GM10248 (cell line): ENCODE measurements at places on chromosomes 12 and 14.
A peak's percentile ranks its signal among the peaks of the same experiment; 100 is the strongest.

GRCh38 chr12:79665212-79665887 lies 25.4 kb downstream of the PAWR start:
- DNase-seq = no peak

- peak; percentile 38 for DNase-seq
These were observed 113.8 kb downstream of the KCNK10 start for GRCh38 chr14:88209273-88209672.

DNA sequence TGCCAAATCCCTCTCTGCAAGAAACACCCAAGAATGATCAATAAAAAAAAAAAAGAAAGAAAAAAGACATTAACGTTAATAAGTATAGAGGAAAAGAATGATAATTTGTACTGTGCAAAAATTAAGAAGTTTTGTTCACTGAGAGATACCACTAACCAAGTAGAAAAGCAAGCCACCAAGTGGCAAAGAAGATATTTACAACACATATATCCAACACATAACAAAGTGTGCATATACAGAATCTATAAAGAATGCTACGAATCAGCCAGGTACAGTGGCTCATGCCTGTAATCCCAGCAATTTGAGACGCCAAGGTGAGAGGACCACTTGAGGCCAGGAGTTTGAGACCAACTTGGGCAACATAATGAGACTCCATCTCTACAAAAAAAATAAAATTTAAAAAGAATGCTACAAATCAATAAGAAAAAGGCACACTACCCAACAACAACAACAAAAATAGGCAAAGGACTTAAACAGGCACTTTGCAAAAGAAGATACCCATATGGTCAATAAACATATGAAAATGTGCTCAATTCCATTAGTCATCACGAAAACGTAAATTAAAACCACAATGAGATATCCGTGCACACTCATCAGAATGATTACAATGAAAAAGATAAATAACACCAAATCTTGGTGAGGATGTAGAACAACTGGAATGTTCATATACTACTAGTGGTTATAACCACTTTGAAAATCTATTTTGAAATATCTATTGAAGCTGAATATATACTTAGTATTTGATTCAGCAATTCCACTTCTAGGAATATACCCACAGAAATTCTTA lies 19.8 kb downstream of the GALNT4 start:
- DNase-seq = no peak

DNA sequence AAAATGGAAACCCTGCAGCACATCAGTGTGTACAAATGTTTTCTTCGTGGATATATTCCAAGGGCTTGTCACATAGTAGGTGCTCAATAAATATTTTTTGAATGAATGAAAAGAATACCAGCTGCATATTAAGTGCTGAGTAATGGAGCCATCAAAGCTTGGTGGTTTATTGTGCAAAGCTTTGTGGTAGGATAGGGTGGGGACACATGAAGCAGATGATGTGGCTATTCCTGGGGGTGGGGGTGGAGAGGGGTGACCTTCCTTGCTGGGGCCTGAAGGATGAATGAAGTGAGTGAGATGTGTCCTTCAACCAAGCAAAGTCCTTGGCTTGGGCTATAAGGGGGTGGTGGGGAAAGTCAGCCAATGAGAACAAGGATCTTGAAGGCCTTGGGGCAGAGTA lies 4.3 kb upstream of the KRT81 start:
- no peak for DNase-seq

GRCh38 chr12:4174417-4174816 lies 99.1 kb upstream of the CCND2 start:
- no peak for DNase-seq

DNA sequence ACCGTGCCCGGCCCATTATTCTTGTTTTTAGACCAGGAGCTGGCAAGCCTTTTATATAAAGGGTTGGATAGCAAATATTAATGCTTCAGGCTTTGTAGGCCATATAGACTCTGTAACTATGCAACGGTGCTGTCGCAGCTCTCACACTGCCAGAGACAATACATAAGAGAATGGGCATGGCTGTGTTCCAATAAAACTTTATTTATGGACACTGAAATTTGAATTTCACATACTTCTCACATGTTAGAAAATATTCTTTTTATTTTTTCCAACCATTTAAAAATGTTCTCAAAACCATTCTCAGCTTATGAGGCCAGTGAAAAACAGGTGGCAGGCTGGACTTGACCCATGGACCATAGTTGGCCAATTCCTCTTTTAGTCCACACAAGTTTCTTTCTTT lies 13.0 kb upstream of the CDK2AP1 start:
- no peak for DNase-seq

DNA sequence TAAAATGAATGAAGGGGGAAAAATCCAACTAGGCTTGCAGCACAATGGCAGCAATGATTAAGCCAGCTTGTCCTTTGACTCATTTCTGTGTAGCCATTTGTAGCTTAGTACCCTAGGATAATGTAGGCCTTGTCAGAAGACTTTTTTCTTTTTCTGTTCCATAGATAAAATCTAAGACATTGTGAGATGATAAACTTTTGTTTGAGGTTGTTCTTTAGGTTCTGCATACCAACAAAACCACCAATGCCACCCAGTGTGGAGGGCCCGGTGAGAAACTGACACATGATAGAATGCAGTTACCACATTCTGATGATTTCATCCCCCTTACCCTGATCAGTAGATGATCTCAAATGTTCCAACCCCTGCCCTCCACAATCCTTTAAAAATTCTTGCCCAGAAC lies 6.6 kb upstream of the KLRD1 start:
- no peak for DNase-seq

GRCh38 chr12:93008044-93008778 lies 79.1 kb upstream of the EEA1 start:
- DNase-seq = peak; percentile 53

DNA sequence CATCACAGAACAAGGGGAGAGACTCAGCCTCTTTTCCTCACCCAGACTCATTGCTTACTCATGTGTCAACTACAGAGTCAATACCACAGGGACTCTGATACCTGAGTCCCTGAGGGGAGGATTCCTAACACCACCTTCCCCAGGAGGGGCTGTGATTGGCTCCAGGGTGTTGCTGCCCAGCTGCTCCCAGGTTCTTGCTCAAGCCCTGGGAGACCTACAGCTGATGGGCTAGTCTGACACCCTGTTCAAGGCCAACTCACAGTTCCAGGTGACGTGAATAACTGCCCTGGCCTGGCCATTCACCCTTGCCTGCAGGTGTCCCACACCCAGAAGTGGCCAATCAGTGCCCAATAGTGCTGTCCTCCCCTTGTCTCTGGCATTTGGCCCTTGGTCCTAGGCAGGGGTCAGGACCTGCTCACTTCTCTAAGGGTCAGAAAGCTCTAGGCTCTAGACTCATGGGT lies 8.6 kb downstream of the SPRYD4 start:
- no peak for DNase-seq

DNA sequence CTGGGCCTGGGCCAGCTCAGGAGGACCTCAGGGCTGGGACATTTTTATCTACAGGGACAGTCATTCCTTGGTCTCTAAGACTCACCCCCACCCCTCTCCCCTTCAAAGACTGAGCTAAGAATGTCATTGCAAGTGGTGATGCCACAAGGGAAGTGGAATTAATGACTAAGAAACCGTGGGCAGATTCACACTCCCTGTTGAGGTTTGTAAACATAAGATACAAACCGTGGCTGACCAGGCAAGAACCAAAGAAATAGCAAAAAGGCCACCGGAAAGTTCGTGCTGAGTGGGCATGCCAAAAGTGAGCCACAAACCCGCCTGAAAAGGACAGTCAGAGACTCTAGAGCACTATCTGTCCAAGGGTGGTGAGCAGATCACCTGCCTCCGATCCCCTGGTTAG lies 25.7 kb downstream of the NUAK1 start:
- DNase-seq = peak; percentile 13

GRCh38 chr14:44609876-44610510 lies 102.9 kb upstream of the FSCB start:
- DNase-seq = no peak

DNA sequence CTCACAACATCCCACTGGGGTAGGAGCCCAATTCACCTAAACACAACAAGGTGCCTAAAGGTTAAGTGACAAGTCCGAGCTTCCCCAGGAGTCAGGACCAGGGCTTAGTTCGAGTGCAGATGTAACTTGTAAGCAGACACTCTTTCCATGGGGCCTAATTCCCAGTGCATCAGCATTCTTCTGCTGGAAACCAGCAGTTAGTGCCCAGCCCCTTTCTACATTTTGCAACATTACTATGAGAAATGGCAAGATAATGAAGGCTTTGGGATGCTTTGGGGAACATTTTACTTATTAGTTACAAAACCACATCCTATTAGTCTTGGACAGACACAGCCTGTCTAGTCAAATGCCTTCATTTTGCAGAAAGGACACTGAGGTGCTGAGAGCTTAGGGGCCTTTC lies 179.8 kb downstream of the CALM1 start:
- no peak for DNase-seq

DNA sequence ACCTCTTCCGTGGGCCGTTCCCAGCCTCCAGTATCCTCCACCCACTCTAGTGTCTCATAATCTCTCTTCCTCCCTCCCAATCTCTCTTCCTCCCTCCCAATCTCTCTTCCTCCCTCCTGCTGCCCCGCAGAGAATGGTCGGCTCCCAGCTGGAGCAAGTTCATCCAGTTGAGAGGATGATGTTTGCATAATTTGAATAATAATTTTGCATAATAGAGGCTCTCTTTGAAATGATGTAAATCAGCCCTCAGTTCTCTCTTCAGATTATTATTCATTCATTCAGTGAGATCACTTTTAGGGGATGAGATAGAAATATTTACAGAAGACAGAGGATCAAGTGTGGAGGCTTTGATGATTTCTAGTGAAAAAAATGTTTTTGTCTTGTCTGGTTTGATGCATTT lies 125.0 kb downstream of the PTPN11 start:
- DNase-seq = no peak

GRCh38 chr12:95529693-95530225 lies 21.5 kb downstream of the USP44 start:
- DNase-seq = no peak

GRCh38 chr14:52352061-52352491 lies 38.0 kb downstream of the PTGER2 start:
- no peak for DNase-seq

GRCh38 chr14:78700236-78700635 lies 530.1 kb downstream of the NRXN3 start:
- DNase-seq = no peak

DNA sequence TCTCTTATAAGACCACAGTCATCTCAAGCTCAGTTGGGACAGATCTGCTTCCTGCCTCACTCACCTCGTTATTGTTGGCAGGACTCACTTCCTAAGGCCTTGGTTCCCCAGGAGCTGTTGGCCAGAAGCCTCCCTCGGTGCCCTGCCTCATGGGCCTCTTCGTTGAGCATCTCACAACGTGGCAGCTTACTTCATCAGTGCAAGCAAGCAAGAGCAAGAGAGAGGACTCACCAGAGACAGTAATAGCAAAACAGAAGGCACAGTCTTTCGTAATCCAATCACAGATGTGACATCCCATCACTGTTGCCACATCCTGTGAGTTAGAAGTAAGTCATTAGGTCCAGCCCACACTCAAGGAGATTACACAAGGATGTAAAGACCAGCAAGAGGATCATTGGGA lies 5.1 kb upstream of the NUMB start:
- no peak for DNase-seq

- peak; percentile 13 for DNase-seq
These were observed 275.0 kb downstream of the AKAP6 start for GRCh38 chr14:32603992-32604565.

- DNase-seq = no peak
These were observed 56.4 kb upstream of the KIF21A start for GRCh38 chr12:39499296-39499695.

DNA sequence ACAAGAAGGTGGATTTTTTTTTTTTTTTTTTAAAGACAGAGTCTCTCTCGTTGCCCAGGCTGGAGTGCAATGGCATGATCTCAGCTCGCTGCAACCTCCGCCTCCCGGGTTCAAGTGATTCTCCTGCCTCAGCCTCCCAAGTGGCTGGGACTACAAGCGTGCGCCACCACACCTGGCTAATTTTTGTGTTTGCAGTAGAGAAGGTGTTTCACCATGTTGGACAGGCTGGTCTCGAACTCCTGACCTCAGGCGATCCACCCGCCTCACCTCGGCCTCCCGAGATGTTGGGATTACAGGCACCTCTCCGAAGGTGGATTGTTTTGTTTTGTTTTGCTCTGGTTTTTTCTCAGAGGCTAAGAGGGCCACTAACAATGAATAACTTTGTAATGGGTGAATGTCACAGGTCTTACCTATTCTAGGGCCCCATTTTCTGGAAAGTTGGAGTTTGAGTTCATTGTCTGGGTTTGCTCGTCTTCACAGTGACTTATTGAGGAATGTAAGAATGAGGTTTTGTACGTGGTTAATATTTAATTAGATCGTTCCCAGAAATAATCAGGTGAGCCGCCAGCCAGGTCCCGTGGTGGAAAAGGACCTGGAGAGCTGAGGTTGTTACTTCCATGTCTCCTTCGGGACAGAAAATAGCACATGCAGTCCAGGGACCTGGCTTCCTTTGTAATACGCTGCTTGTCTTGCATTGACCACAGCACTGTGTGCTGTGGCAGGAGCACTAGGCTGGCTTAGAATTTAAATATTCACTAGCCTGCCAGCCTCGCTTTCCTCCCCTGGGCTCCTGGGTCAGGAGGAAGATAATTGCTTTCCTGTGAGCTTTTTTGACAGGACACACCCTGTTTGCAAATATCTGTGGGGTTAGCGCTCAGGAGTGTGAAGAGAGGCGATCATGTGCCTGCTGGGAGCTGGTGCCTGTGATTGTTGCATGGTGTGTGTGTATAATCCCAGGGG lies 2.3 kb downstream of the HIP1R start:
- DNase-seq = no peak

DNA sequence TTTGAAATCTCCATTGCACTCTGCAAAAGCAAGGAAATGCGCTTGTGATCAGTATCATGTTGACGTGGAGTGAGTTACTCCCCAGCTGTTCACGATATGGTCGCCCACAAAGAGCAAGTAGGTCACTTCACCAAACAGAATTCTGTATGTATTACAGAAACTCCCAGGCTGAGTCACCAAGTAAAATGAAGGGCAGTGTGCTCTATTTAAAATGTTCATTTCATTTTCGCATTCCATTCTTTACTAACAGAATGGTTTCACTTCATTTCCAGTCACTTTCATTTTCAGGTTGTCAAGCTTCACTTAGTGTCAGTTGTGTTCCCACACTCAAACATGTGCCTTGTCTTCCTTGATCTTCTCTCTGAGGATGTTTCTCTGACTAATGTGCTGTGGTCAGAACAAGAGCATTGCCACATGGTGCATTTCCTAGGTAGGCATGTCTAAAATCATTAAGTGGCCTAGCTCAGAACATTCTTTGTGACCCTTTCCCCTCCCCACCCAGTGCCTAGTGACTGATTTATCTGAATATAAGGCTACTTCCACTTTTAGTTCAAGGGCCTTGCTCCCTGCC lies 391.2 kb downstream of the RAD51B start:
- peak; percentile 77 for DNase-seq

- DNase-seq = no peak
These were observed 403.3 kb upstream of the PRICKLE1 start for GRCh38 chr12:42992826-42993225.

GRCh38 chr12:95100264-95101190 lies 27.1 kb upstream of the NR2C1 start:
- DNase-seq = no peak

- no peak for DNase-seq
These were observed 402.2 kb upstream of the USP15 start for GRCh38 chr12:61857968-61858367.

- peak; percentile 9 for DNase-seq
These were observed 115.5 kb upstream of the G2E3 start for GRCh38 chr14:30443368-30444007.
